ENCODE measurements at places on chromosomes 3 and 15.

- DNase-seq = peak; percentile 88
These were observed 36.3 kb upstream of the TMC3 start for GRCh38 chr15:81410318-81410753.

- no peak for DNase-seq
These were observed 37.4 kb downstream of the ST6GAL1 start for GRCh38 chr3:186967686-186968085.

- no peak for DNase-seq
These were observed 26.4 kb downstream of the FGD5 start for GRCh38 chr3:14845180-14845579.

- DNase-seq = no peak
These were observed 49.5 kb upstream of the FILIP1L start for GRCh38 chr3:100163787-100164186.

DNA sequence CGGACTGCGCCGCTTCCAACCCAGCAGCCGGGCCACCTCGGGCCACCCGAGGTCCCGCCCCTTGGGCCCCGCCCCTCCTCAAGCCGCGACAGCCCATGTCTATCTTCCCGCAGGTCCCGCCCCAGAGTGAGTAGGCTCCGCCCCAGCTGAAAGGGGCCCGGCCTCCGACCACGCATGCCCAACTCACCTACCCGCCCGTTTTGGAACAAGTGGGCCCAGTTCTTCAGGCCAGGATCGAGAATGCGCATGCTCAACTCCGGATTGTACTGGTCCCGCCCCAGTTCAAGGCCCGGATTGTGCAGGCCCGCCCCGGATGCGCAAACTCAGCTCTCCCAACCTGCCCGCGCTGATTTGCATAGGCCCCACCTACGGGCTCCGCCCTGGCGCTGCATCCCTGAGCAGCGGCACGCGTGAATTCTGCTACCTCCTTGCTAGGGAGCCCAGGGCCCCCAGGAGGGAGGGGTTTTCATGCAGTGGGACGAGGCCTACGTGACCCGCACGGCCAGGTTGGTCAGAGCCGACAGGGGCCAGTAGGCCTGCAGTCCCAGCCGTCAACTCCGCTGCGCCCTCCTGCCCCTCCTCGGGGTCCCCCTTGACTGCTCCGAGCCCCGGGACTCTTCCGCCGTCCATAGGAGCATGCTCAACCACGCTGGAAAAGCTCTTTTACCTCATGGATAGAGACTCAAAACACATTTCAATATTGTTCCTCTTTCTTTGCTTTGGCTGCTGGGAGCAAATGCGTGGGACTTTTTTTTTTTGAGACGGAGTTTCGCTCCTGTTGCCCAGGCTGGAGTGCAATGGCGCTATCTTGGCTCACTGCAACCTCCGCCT, at the start of gene PFKFB4:
Gene PFKFB4 (minus strand): TSS at position 8 of the 831 bp plus-strand sequence. CDS start 26 bp downstream, outside the sequence.
- DNase-seq = peak; percentile 100

DNA sequence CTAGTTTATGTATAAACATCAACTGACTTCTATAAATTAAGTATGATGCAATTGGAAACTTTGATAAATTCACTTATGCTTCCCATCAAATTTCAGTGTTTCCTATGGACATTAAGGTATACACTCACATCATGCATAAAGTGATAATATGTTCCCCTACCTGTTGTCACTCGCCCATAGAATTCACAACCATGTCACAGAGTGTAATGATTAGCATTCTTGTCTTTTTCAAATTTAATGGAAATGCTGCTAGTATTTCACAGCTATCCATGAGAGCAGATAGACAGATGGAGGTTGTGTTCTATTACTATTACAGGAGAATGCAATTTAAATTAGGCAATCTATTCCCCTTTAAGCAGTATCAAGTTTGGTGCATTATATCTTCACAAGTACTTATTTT, 984 bp downstream of the PLSCR4 start:
- no peak for DNase-seq

GRCh38 chr3:72340476-72341379, 507.5 kb downstream of the SHQ1 start:
- DNase-seq = no peak

DNA sequence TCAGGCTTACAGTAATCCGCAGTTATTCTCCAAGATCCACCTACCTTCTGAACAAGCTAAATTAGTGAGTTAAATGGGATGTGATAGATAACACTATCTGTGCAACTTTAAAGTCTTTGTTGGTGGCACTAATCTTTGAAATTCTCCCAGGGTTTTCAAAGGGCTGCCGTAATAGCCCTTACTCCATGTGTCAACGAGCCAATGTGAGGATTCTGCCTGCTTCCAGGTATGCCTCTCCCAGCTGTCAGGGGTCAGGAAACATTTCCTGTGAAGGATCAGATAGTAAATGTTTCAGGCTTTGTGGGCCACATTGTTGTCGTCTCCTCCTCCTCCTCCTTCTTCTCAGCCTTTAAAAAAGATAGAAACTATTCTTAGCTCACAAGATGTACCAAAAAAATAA, 20.2 kb upstream of the SCN5A start:
- no peak for DNase-seq

- DNase-seq = no peak
These were observed 108.1 kb downstream of the PGPEP1L start for GRCh38 chr15:98899272-98900021.

DNA sequence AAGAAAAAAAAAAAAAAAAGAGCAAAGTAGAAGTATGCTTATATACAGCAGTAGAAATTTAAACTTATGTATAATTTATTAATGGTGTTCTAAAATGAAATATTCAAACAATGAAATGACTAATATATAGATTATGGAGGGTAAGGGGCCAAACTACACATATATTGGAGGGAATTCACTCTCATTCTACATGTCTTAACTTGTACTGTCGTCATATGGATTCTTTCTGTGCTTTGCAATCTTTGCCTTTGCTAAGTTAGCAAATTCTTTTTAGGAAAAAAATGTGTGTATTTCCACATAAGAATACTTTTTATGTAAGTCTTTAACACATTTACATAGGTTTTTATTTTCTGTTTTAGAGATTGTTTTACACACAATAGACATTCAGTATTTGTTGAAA, 118.9 kb upstream of the MBNL1 start:
- DNase-seq = no peak

DNA sequence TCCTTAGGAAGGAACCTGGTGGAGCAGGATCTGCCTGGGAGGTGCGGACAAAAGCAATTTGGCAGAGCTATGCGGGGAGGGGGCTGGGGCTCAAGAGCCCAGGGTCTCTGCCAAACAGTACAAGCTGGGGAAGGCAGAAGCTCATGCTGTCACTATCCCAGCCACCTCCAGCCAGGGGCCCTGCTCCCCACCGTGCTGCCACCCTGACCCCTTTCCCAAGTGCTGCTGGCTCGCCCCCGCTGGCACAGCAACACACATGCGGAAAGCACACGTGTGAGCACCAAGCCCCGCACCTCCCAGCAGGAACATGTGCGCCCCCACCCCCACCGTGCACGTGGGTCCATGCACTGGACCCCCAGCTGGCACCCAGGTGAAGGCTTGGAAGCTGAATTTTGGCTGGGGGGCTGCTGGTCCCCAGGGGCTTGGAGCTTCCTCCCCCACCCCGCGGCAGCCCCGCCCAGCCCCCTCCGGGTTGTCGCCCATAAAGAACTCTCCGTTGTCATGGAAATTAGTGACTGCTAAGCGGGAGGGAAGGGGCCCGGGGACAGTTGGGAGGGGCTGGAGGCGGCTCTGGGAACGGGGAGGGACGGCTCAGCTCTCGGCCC, 742 bp downstream of the CAMKV start:
- no peak for DNase-seq

DNA sequence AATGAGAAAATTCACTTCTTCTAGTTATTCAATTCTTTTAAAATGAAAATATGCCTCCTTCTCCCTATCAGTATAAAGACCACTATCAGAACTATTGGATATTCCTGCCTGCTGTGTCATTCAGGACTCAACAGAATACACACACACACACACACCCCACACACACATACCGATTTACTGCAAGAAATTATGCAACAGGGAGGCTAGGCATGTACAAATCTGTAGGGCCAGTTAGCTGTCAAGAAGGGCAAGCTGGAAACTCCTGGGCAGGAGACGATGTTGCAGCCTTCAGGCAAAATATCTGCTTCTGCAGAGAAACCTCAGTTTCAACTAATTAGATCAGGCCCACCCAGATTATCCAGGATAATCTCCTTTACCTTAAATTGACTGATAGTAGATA, 13.9 kb upstream of the RYR3 start:
- no peak for DNase-seq

GRCh38 chr15:98959640-98960007, 48.0 kb downstream of the PGPEP1L start:
- no peak for DNase-seq

- DNase-seq = no peak
These were observed 84.2 kb downstream of the FGF7 start for GRCh38 chr15:49507261-49507660.

- no peak for DNase-seq
These were observed 153.7 kb upstream of the ABI3BP start for GRCh38 chr3:101146946-101147345.

GRCh38 chr15:45030743-45031142, 7.7 kb downstream of the SORD start:
- no peak for DNase-seq

- no peak for DNase-seq
These were observed 122.8 kb upstream of the ABHD17C start for GRCh38 chr15:80572337-80572736.

DNA sequence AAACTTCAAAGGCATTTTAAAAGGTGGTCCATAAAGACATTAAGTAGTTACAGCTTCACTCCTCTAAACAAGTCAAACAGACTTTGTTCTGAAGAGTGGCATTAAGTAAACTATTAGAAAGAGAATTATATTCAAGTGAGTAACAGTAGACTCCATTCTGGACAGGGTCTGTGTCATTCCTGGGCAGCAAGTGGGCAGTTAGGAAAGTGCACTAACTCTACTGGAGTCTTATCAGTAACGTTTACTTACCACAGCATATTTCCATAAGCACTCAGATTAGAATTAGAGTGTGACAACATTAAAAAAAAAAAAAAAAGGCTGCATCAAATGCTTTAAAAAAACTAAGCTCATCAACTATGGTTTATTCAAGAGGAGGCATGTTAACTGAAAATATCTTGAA, 10.6 kb downstream of the UBR1 start:
- no peak for DNase-seq

DNA sequence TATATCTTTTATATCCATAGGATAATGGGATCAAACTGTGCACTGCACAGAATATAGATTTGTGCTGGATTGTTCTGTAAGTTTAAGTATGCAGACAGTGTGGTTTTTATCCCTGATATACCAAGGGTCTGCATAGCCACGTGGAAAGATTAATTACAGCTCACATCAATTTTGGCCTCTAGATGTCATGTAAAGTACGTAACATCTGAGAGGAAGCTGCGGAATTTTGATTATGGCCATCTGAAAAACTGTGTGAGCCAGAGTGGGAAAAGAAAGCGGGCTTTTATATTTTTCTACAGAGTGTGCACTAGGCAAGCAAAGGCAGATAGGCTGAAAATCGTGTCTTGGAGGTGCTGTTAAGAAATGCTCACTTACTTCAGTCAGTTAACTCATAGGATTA, 562.7 kb downstream of the GBE1 start:
- DNase-seq = no peak

DNA sequence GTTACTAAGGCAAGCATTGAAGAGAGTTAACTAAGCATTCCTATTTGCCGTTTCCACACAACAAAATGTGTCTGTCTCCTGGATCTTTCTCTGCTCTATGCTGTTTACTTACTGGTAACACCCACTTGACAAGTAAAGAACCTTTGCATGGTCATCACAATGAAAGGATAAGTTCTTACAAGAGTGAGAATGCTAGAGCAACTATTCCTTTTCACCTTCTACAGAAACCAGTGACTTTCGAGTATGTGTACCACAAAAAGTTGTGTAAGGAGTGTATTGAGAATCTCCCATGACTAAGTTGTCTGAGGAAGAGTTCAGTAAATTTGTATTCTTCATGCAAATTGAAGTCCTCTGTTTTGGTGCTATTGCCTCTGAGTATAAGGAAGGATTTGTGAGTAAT, 10.8 kb downstream of the TIPARP start:
- DNase-seq = no peak

DNA sequence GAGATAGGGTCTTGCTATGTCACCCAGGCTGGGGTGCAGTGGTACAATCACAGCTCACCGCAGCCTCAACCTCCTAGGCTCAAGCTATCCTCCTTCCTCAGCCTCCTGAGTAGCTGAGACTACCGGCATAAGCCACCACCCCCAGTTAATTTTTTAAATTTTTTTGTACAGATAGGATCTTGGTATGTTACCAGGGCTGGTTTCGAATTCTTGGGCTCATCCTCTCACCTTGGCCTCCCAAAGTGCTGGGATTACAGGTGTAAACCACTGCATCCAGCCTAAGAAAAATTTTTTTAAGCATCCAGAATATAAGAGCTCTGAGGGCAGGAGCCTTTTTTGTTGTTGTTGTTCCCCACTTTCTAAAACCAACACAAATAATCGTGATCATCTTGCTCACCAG, 14.4 kb upstream of the MAP6D1 start:
- no peak for DNase-seq

DNA sequence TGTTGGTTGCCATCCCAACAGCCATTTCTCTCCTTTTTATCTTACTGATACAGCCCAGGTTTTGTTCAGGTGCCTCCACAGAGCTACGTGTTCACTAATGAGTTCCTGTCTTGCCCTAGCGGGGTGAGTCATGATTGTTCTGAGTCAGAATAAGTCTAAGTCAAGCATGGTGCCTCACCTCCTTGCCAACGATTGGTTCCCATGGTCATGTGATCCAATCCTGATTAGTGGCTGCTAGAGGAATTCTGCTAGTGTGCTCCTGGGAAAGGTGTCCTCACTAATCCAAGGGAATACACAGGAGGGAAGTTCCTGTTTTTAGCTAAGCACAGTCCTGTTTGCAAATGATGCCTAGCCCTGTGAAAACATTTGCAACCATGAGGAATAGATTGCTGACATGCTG, 99.8 kb downstream of the NSUN3 start:
- DNase-seq = no peak

GRCh38 chr3:165984589-165984988, 147.4 kb upstream of the BCHE start:
- no peak for DNase-seq

GRCh38 chr3:71461749-71462483, 121.6 kb downstream of the FOXP1 start:
- no peak for DNase-seq

- no peak for DNase-seq
These were observed 231.3 kb downstream of the KLF13 start for GRCh38 chr15:31557899-31558298.

- DNase-seq = no peak
These were observed 275.4 kb downstream of the FOXP1 start for GRCh38 chr3:71307991-71308697.

Data from cerebellar cortex (tissue), 1 donor.